ENCODE measurements at places on chromosomes 2 and 18.

- DNase-seq = no peak
Measured at GRCh38 chr2:233901367-233901766, 15.8 kb upstream of the TRPM8 start.

DNA sequence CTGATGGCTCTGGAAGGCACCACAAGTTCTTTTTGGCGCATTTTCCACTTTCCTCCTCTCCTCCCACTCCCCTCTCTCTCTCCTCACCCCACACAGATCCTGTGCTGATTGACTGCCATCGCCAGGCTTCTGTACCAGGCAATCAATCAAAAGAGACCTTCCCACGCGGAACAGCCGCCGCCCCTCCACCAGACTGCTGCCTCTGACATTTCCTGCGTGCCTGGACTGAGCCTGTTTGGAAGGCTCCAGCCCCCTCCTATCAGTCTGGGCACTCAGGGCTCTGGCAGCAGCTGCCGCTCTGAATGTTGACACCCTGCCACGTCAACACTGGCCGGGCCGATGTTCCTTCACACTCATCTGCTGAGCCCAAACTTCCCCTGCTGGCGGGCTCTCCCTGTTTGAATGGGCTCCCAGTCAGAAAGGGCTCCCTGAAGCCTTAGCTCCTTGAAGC lies 467.7 kb downstream of the EPHA4 start:
- DNase-seq = no peak

- no peak for DNase-seq
Measured at GRCh38 chr18:75981102-75981501, 513.9 kb downstream of the ZNF516 start.

GRCh38 chr2:58553937-58554336 lies 312.8 kb upstream of the FANCL start:
- DNase-seq = no peak

- DNase-seq = no peak
Measured at GRCh38 chr2:159044804-159045286, 76.4 kb downstream of the TANC1 start.

GRCh38 chr2:182717816-182718215 lies 1.8 kb downstream of the DNAJC10 start:
- DNase-seq = no peak

DNA sequence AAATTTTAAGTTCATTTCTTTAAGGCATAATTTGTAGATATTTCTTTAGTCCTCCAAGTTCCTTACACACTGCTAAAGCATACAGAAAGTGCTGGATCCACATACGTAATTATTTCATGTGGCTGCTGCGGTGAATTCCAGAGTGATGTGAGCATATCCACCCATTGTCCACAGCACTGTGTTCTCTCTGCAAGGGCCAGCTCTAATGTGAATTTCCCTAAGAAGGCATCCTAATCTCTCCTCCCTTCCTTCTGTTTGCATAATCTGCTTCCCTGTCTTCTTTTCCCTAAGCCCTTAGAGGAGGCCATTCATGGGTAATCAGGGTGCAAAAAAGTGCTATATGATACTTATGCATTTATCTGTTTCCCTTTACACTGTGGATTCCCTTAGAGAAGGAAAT lies 57.2 kb downstream of the COBLL1 start:
- DNase-seq = no peak

GRCh38 chr2:182716650-182716979 lies 558 bp downstream of the DNAJC10 start:
- peak; percentile 2 for DNase-seq

DNA sequence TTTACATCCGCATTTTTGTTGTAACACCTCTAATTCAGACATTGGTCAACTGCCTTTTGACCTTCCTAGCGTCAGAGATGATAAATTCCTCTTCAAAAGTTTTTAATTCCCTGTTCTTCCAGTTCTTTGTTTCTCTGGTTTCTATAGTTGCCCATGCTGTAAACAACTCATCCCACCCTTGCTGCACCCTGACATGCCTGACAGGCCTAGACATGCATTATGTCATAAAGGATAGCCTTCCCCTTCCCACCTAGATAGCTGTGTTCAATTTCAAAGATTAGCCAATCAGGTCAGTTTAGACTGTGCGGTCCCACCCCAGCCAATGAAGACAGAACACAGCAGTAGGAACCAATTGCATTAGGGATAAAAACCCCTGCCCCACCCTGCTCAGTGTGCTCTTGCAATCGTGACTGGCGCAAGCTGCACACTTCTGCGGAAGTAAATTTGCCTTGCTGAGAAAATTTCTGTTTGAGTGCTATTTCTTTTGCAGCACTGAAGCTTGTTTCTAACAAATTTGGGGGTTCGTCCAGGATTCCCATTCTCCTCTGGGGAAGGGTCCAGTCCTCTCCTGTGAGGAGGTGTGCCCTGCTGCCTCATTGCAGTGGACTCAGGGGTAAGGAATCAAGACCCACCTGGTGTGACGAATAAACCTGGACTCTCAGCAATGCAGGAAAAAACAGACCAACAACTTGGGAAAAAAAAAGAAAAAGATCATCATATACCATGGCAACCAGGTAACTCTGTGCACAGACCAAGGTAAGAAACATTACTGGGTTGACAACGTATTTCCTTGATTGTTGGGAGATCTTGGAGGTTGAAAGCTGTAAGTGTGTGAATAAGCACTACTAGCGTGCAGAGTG lies 9.1 kb upstream of the SAP130 start:
- no peak for DNase-seq

DNA sequence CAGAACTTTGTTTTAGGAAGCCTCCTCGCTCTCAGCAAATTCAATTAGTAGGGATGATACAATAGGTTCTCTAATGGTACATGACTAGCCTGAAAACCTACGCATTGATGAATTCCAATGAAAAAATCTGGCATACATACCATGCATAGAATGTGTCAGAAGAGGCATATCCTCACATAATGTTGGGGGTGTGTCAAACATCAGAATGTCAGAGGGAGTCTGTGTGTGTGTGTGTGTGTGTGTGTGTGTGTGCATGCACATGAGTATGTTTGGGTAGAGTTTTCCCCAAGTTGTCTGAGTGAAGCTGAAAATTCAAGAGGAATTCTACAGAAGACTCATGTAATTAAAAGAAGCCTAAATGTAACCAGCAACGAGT lies 78.5 kb downstream of the FIGN start:
- no peak for DNase-seq

- no peak for DNase-seq
Measured at GRCh38 chr18:49656073-49656692, 94.3 kb downstream of the LIPG start.

DNA sequence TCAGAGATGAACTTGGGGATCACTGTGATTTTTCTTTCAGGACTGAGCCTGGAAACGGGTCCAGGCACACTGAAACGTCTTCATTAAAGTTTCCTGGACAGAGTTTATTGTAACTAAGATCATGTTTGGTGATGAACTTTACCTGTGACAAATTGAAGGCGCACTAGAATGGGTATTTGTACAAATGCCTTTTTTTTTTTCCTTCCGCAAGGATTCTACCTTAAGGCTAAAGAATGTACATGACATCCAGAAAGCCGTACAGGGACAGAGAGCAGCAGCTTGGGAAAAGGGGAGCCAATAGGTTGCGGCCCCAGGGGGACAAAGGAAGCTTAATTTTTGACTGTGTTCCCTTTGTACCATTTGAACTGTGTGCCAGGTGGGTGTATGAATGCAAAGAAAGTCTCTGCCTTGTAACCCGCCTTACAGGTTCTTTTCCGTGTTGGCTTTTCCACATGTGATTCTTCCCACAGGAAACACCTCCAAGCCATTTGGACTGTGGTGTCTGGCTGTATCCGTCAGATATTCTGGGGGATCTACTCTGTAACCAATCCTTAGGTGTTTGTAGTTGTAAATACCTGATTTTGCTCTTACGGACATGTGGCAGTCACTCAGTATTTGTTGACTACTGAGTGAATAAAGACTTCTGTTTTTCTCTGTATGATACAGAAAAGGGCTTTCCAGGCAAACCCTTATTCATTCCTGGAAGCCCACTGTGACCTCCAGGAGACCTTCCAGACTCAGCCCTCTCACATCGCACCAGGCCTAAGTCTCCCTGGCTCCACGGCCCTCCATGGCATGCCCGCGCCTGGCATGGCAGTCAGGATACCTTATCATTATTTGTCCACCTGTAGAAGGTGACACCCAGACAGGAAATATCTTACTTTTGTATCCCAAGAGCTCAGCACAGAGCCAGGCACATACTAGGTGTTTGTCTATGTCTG lies 1.1 kb downstream of the LRRFIP1 start:
- DNase-seq = no peak

DNA sequence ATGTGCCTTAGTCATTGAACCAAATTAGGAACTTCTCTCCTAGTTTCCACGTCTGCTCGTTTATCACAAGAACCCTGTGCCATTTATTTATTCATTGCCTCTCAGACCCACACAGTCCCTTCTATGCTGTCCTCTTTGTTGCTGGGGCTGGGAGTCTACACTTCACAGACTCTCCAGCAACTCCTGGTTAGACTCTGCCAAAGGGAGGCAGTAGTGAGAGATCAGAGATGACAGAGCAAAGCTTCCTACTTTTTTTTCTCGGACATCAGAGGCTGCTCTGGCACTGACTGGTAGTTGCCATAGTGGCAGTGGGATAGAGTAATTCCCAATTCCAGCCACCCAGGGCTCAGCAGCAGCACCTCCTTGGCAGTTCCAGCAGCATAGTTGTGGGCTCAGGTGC lies 277.5 kb downstream of the BCL11A start:
- no peak for DNase-seq

- no peak for DNase-seq
Measured at GRCh38 chr2:236915726-236916125, 170.0 kb upstream of the COPS8 start.

DNA sequence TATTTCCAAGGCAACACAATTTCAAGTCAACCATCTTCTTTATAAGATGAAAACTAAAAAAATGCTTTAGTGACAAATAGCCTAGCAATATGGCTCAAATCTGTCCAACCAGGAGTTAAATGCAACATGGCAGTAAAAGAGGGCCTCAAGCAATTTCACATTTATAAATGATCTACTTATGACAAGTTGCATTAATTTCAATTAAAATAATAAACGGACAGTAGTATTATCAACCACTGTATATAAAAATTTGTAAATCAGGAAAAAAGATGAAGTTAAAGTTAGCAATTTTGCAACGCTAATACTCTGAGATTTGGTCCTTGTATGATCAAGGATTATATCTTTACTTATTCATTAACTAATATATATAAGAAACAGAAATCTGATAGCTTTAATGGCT lies 19.3 kb downstream of the CCDC88A start:
- DNase-seq = no peak

DNA sequence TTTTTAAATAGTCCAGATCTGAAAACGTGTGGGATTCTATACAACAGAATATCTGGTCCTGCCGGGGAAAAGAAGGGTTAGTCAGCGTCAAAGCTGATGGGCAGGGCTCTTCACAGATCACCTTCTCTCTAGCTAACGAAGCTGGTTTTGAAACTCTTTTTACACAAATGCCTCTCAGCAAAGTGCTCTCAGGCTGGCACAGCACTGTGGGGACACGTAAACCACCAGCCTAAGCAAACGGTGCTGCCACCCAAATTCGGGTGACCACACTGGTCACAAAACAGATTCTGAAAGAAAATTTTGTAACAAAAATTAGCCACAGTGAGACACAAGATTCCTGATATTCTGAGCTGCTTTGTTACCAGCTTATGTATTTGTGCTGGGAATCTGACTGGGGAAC lies 53.1 kb upstream of the ARL5A start:
- DNase-seq = no peak

DNA sequence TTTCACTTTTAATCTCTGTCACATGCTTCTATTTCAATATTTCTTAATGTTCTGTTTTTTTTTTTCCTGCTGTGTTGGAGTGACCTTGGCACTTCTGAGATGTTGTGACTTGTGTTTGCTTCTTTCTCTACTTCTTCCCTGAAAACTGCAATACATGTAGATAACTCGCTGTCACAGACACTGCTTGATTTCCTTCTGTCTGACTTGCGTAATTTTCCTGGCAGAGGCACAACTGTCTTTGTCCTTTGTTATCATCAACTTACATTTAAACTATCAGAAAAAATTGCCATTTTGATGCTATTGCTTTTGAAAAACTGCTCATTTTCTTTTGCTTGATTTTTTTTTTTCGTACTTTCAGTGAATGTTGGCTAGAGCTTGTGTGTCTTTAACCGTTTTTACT lies 69.0 kb downstream of the BABAM2 start:
- no peak for DNase-seq

DNA sequence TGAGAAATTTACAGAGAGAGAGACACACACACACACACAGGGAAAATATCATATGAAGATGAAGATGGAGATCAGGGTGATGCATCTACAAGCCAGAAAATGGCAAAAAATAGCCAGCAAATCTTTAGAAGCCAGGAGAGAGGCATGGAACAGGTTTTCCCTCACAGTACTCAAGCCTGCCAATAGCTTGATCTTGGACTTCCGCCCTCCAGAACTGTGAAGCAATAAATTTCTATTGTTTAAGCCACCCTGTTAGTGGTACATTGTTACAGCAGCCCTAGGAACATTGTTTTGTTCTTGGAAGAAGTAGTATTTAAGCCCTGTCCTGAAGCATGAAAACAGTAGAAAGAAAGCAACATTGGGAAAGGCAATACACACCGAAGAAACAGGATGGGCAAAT lies 292.0 kb upstream of the LRP1B start:
- no peak for DNase-seq

GRCh38 chr2:97719362-97720155 lies 6.2 kb downstream of the ZAP70 start:
- DNase-seq = peak; percentile 55

DNA sequence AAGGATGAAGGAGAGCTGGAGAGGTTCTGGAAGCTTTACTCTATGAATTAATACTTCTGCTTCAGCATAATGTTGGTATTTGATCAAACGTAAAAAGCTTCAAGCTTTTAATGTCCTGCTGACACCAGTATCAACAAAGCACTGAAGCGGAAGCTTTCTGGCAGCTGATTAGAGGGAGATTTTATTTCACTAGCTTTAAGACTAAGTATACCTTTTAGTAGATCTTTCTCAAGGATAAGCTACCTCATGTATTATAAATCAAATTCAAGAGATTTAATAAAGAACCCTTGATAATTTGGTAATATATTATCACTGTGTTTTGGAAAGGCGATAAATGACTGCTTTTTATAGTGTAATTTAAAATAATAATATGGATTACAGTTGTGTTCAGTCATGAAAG lies 128.0 kb upstream of the CD302 start:
- no peak for DNase-seq

DNA sequence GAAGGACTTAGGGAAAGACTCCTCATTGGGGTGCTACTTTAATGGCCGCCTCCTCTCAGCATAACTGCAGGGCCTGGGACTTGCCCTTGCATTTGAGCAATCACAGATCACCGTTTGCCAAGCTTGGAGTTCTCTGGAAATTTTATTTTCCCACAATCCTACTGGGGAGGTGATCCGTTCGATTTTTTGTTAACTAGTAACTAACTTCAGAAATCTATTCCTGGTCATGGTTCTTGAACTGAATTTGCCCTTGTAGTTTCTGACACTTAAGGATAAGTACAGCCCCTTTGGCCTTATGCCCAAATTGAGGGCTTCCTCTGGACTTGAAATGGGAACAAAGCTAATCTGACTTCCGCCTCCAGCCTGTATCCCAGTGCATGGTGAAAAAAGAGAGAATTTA lies 60.5 kb upstream of the ST3GAL5 start:
- no peak for DNase-seq

All from naive thymus-derived CD8-positive, alpha-beta T cell (primary cell).